ENCODE measurements at places on chromosomes 4 and X.

- DNase-seq, result no peak
Observed at GRCh38 chr4:82780752-82781231, 17.8 kb downstream of the SCD5 start.

- no peak for DNase-seq
Observed at GRCh38 chr4:2812612-2813354, 19.9 kb downstream of the SH3BP2 start.

DNA sequence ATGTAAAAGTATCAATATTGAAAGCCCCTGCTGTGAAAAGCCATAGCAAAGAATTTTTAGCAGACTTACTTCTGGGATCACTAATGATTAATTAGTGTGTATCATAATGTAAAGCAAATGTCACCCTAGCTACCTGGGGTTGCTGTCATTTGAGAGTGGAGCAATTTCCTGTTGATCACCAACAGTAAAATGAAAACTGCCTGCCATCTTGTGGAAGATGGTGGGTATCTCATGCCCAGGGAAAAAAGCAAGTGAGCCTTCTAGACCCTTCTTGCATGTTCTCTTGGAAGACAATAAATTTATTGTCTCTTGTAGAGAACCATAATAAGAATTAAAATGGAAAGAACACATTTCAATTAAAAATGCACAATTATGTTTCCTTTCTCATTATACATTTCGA is 360.2 kb downstream of the ZIC3 start:
- DNase-seq, result no peak

- no peak for DNase-seq
Observed at GRCh38 chr4:30760551-30760950, 40.4 kb downstream of the PCDH7 start.

DNA sequence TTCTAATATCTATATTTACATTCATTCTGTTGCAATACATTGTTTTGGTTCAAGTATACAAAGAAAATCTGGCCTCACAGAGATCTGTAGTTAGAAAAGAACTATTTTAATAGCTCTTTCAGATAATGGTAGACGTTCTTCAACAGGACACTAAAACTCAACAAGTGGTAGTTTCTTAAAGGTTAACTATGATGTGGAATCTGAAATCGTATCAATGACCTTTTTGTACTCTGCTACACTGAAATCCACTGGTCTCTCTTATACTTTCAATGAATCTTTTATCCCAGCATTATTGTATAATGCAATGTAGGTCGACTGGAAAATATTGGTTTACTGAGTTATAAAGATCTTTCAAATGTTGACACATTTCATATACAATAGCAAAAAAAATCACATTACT is 12.7 kb downstream of the TMEM185A start:
- no peak for DNase-seq

DNA sequence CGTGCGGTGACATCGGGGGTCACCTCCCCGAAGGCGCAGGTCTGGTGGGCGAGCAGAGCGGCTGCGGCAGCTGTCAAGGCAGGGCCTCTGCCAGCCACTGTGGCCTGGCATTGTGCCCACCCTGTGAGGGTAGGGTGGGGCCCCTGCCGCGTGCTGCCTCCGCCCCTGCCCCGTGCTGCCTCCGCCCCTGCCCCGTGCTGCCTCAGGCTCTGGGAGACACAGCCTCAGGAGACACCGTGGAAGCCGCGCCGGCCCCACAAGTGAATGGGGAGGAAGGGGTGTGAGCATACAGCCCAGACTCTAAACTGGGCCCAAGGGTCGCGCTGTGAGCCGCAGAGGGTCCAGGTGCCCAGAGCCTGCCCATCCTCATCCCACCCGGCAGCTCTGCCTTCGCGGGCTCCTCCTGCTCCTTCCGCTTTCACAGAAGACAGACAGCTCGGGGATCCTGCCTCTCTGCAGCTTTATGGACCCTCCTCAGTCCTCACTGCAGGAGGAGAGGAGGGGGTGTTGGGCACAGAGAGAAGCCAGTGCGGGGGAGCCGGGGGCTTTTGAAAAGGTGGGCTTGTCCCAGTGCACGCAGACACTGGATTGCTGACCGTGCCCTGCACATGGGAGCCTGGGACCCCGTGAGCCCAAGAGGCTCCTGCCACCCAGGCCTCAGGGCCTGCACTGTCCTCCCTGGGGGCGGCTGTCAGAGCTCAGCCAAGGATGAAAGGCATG is 27.4 kb downstream of the PCGF3 start:
- DNase-seq, result no peak

DNA sequence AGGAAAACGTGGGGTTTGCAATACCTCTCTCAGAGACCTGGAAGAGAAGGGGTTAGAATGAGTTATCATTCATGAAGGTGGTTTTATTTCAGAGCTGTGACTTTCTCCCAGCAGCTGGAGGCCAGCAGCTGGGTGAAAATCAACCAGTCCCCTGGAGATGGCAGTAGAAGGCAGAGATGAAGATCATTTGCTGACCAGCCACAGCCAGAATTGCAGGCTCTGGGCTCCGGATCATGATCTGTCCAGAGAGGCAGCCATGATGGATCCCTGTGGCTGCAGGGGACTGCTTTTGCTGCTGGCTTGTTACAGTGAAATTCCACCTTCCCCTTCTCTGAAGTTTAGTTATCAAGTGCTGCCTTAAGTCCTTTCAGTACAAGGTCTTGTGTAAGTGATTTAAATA is 46.9 kb upstream of the TAB3 start:
- DNase-seq, result peak; percentile 7
